ENCODE measurements at places on chromosomes 16 and 17.

DNA sequence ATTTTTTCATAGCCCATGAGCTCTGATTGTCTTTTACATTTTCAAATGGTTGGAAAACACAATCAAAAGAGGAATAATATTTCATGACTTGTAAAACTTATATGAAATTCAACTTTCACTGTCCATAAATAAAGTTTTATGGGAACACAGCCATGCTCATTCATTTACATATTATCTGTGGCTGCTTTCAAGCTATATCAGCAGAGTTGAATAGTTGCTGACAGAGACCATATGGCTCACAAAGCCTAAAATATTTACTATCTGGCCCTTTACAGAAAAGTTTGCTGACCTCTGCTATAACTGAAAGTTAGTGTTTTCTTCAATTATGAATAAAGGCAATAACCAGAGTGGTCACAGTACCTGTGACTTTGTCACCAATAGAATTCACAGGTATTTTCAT is 128.2 kb upstream of the GNAO1 start:
- no peak for DNase-seq

GRCh38 chr17:266701-267667 is 85.5 kb upstream of the DOC2B start:
- no peak for DNase-seq

DNA sequence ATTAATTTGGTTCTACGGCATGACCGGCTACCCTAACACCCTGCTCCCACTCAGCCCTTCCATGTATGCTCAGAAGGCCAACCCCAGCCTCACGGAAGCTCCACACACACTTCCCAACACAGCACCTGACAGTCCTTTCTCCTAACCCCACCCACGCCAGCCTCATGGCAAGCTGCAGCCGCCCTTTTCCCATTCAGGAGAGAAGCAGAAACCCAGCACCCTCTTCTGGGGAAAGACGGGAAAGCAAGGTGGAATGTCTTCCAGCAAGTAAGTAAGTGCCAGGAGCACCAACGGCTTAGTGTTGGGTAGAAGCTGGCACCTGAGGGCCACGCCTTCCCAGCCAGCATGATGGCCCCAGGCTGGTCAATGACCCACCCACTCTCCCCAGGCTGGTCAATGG is 32.1 kb downstream of the ABR start:
- DNase-seq = no peak

GRCh38 chr17:72900654-72900971 is 191.9 kb downstream of the SLC39A11 start:
- DNase-seq = no peak

- DNase-seq = no peak
Measured at GRCh38 chr17:70166615-70167014, 2.7 kb upstream of the KCNJ2 start.

DNA sequence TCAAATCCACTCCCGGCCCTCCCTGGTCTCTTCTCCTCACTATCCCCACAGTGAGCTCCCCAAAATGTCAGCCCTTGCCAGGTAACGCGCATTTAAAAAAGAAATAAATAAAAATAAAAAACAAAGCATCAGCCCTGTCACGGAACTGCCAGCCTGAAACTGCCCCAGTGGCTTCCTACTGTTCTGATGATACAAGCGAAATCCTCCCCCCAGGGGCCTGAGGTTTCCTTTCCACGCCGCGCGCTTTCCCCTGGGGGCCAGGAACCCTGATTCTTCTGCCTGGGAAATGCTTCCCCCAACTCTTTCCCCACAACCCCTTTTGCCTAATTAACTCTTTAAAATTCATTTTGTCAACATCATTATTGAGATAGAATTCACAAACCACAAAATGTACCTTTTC is 12.2 kb upstream of the RPH3AL start:
- DNase-seq = no peak

- DNase-seq = no peak
Measured at GRCh38 chr17:41340494-41340893, 10.1 kb downstream of the KRT33A start.

GRCh38 chr16:80887062-80887461 is 82.7 kb upstream of the CDYL2 start:
- no peak for DNase-seq

DNA sequence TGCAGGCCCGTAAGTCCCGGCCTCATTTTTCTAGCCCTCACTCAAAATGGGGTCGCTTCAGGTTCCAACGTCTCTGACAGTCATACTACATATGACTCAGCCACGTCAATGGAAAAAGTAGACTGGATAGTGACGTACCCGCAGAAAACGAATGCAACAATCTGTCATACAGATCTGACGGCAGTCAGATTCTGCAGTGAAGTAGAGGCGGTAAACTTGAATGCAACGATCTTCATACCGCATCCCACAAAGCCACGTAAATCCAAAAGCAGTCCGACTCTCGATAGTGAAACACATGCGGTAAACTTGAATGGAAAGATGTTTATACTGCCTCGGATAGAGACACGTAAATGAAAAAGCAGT is 38.4 kb upstream of the ARL4D start:
- peak; percentile 88 for DNase-seq

DNA sequence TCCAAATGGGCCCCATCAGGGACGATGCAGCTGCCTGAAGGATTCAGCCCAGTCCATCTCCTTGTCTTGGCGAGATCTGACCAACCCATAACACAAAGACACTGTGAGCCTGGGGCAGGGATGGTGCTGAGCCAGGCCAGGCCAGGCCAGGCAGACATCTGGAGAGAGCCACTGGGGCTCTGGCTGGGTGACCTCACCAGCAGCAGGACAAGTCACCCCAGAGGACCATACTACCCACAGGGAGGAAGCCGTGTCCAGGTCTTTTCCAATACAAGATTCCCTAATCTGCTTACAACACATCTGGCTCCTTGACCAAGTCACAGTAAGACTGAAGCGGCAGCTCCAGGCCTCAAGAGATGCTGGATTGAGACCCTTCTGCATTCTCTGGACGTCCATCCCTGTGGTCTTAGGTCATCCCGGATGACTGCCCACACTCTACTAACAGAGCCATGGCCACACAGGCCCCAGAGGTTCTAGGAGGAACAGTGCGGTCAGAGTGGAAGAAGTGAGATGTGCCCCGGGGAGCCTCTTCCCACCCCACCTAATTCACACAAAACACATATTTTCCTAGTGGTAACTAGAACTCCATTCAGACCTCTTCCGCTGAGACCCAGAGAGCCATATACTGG is 81.8 kb upstream of the RCVRN start:
- no peak for DNase-seq

DNA sequence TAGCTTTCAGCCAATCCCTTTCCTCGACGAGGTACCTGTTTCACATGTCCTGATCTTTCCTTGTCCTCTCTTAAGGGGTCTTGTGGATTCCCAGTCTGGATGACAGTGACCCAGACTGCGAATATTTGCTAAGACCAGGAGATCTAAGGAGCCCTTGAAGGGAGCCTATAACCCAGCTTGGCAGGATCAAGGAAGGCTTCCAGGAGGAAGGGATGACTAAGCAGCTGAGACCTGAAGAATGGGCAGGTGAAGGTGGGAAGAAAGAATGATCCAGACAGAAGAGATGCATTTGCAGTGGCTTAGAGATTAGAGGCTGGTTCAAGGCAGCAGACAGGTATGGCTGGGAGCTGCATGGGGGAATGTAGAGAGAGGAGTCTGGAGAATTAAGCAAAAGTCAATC is 1.9 kb upstream of the PDK2 start:
- no peak for DNase-seq

DNA sequence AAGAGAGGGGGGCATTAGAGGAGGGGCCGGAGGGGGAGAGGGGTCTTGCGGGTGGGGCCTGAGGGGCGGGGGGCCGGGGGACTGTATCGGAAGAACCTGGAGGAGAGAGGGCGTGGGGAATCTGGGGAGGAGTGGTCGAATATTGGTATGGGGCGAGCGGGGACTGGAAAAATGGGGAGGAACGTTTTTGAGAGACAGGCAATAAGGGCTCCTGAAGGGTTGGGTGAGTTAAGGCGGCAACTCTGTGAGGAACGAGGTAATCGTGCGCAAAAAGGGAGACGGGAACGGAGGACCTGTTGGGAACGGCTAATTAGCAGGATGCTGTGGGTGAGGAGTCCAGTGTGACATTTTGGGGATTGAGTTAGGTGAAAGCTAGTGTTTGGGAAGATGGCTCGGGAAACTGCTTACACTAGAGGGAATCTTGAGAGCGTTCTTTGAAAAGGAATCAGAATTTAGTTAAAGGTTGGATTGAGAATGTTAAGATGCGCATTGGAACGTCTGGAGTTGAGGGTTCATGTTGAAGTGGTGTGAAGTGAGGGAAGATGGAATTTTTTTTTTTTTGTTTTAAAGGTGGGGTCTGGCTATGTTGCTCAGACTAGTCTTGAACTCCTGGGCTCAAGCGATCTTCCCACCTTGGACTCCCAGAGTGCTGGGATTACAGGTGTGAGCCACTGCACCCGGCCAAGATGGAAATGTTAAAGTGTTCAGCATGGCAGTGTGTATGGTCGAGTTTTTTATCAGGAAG is 662 bp downstream of the WIPF2 start:
- DNase-seq = peak; percentile 36

GRCh38 chr17:80942423-80943345 is 49.0 kb upstream of the CHMP6 start:
- DNase-seq = no peak

DNA sequence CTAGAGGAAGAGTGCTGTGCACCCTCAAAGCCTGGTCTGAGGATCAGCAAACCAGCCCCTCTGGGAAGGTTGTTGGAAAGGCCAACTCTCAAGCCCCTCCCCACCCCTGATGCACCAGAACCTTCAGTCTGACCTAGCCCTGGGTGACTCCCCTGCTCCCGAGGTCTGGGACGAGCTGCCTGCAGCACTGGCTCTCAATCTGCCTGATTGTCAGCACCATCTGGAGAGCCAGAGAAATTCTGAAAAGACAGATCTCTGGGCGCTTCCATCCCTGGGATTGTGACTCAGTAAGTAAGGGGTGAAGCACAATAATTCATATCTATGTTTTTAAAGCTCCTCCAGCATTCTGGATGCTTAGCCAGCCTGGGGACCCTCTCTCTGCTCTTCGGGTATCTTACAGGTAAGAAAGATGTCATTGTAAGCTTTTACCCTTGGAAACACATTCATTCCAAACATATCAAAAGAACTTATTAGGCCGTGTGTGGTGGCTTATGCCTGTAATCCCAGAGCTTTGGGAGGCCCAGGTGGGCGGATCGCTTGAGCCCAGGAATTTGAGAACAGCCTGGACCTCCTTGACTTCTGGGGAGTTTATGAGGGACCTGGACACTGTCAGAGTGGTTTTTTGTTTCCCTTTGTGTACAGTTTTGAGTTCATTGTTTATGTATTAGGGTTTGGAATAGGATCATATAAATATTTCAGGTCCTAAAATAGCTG is 147.5 kb downstream of the KCNJ12 start:
- no peak for DNase-seq

DNA sequence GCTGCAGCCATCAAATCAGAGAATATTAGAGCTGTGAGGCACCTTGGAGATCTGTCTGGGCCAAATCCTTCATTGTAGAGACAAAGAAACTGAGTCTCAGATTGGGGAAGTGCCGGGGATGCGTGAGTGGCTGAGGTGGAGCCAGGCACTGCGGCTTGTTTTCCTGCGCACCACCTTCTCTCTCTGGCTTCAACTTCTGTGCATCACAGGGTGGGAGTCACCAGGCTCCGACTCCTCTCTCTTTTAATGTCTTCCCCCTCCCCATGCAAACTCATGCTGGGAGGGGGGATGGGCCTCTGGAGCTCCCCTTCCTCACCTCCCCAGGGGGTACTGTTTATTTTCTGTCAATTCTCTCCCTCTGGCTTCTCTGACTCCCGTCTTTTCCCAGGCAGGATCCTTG is 8.7 kb upstream of the ETV4 start:
- DNase-seq = no peak

- no peak for DNase-seq
Measured at GRCh38 chr16:78464833-78465232, 365.4 kb downstream of the WWOX start.

GRCh38 chr17:16912021-16912962 is 59.6 kb downstream of the TNFRSF13B start:
- no peak for DNase-seq

DNA sequence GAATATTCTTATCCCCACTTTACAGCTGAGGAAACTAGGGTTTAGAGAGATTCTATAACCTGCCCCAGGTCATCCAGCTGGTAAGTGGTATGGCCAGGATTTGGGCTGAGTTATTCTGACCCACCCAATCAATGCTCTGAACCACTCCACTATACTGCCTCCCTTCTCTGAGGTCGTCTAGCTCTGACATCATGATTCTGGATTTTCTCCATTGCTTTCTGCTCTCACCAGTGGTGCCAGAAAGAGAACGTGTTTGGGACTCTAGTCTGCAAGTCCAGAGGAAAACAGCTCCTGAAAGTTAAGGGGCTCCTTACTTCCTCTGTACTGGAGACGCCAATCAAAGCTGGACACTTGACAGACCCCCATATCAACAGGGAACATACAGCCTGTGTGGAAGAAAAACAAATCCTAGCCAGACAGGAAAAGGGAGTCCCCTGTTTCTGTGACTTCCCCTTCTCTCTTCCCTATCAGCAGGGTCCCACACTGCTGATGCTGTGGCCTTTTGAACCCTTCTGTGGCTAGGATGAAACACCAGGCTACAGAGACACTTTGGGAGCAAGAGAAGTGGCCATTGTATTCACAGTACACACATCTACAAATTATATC is 6.0 kb upstream of the EZH1 start:
- no peak for DNase-seq

DNA sequence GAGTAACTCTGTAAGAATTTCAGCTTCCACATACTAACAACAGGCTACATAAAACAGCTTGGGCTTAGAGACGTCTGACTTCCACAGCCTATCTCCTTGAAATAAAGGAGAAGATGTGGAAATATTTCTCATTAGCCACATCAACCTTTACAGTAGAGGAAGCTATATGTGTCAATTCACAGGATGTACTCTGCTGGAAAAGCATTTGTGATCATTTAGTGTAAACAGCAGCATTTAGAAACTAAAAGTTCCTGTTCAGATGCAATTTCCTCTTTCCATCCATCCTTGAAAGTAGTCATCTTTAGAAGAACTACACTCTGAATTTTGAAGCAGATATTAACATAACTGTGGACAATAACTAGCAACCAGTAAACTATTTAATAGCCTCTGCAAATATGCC is 46.2 kb downstream of the XPO6 start:
- DNase-seq = no peak

- DNase-seq = no peak
Measured at GRCh38 chr17:8758137-8758596, at the start of gene SPDYE4. Gene SPDYE4, minus strand, starts transcription at chr17:8758546. Its CDS starts 164 bp downstream, at chr17:8758382.

GRCh38 chr16:72978212-72978611 is 69.7 kb downstream of the ZFHX3 start:
- DNase-seq = no peak

GRCh38 chr17:82097184-82097918 is 685 bp downstream of the FASN start:
- no peak for DNase-seq
